Stimulated activated CD4-positive, alpha-beta T cell treated with anti-CD3 and anti-CD28 coated beads, TNF-alpha, amount 100 ng/mL, for 24 hours (primary cell): ENCODE measurements at places on chromosomes 11 and 22.

DNA sequence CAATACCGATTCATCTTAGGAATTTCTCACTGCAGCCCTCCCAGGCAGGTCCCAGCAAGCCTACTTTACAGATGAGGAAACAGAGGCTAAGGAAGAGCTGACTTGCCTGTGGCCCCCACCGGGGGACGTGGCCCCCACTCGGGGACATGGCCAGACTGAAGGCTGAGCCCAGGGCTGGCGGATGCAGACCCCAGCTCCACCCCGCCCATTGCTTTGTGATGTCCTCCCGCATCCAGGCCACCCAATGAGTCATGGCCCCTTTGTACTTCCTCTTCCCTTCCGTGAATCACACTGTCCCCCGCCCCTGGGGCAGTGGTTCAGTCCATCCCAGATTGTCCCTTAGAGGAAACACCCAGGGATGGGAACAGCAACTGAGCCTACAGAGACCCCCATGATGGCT is 116.0 kb upstream of the ANO1 start:
- no peak for DNase-seq

DNA sequence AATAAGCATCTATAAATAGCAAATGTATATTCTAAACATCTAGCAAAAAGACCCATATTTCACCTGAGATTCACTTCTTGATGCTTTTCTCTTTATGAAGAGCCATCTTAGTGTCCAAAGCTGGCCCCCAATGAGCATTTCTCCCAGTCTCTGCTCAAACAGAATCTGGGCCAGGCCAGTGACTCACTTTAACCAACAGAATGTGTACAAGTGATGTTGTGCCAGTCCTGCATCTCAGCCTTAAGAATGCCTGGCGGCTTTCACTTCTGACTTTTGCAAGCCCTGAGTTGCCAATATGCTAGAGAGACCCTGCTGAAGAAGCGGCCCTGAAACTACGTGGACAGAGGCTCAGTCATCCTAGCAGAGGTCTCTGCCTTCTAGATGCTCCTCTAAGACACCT is 6.9 kb upstream of the COPB1 start:
- no peak for DNase-seq

GRCh38 chr22:24051568-24051967 is 40.5 kb downstream of the CABIN1 start:
- DNase-seq = no peak

- no peak for DNase-seq
These were observed 9.3 kb upstream of the WBP2NL start for GRCh38 chr22:41989246-41989645.

- no peak for DNase-seq
These were observed 7.8 kb upstream of the GRAMD4 start for GRCh38 chr22:46612341-46612903.

DNA sequence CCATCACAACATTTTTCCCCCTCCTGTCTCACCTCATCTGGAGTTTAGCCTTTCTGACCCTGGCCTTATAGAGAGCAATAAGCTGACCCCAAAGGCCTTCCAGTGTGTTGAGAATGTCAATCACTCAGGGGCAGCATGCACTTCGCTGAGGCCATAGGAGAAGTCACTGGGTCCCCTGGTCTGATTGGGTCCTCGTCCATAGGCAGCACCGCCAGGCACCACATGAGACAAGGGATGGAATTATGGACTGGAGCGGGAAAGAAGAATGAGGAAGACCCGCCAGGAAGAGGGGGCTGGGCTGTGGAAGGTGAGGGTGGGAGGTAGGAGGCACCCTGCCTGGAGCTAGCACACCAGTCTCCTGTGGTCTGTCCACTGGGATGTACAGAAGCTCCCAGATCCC is 72.9 kb downstream of the DSCAML1 start:
- DNase-seq = no peak

DNA sequence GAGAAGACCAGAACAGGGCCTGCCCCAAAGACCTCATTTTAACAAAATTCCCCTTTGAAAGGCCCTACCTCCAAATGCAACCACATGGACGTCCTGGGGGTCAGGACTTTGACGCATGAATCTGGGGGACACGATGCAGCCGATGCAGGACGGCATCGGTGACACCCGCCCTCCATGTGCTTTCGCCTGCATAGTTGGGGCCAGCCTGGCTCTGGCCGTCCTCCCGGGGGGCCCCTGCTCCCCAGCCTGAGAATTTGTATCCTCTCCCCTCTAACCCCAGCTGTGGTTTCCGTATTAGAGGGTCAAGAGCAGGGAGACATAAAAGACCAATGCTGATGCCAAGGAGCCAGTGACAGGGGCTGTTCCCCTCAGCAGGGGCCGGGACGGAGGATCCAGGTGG is 18.4 kb upstream of the BRSK2 start:
- DNase-seq = no peak

DNA sequence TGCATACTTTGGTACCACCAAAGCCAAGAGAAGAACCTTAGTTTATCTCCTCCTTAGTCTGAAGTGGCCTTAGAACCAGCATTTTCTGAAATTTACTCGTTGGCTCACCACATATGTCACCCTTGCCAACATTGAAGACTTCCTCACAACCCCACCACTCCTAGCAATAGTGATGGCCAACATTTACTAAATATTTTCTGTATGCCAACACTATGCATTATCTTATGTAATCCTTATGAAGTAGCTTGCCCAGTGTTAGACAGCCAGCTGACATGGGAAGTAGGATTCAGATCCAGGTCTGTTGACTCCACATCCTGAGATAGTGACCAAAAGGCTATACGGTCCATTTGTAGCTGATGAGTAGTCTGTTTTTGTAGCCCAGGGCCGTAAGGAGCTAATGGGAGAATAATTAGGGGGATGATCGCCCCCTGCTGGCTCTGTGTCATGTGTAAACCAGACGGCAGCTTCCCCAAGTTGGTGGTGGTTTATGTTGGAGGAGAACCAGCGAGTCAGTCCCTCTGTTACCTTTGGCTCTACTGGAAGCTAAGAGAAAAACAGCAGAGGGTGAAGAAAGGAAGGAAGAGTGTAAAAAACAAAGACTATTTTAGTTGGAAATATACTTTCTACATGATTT is 120.5 kb upstream of the RASSF10 start:
- DNase-seq = peak; percentile 27

DNA sequence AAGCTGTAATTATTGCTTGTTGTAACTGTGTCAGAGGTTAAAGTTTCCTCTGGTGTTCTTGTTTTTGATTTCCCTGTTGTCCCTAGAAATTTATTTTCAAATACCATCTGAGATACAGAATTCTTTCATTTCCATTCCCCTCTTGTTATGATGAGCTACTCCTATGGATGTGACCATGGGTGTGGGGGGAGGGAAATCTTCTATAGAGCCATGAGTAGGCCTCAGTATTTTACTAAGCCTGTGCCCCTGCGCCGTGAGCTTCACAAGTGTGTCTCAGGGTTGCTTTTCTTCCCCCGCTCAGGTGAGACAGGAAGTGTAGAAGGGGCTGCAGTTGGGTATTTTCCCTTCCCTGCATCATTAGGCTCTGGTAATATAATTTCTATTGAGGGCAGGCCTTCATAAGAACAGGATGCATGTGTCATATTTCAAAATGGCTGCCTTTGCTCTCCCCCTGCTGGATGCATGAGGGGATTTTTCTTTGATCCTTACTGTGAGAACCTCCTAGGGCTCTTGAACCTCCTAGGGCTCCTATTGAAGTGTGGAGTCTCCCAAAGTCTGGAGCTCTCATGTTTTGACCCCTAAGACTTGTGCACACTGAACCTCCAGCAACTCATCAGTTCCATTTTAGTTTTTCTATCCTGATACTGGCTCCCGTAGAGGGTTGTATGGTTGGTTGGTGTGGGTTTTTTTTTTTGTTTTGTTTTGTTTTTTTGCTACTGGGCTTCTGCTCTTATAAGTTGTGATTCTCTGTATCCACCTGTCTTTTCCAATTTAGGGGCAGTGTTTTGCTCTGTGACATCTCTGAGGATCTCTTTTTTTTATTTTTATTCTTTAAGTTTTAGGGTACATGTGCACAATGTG is 658.2 kb downstream of the NTM start:
- no peak for DNase-seq

DNA sequence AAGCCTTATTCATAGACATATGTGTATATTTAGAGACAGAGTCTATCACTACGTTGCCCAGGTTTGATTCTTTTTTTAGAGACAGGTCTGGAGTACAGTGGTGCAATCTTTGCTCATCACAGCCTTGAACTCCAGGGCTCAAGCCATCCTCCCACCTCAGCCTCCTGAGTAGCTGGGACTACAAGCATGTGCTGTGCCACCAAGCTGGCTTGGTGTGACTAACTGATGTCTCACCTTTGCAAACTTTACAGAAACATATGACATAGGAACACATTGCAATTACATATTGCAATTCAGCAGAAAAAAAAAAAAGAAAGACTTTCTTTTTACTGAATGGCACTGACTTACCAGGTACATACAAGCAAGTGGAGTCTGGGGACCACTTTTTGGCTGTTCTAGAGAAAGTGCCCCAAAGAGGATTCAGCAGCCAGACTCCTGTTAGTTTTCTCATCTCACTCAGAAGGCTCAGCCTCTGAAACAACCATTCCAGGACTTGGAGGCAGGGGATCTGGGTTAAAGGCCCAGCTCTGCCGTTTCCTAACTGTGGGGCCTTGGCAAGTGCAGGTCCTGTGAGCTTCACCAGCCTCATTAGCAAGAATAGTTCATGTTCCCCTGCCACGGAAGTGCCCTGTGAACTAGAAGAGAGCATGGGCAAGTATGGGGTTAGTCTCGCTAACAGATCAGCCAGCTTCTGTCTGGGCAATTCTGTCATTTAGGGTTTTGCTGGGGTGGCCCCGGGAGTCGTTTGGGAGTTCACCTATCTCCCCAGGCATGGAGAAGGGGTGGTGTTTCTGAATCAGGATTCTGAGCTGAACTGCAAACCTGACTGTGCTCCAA is 11.3 kb upstream of the NFAM1 start:
- no peak for DNase-seq

GRCh38 chr11:12430954-12431595 is 53.7 kb downstream of the PARVA start:
- no peak for DNase-seq

GRCh38 chr22:40572976-40573375 is 63.5 kb downstream of the MRTFA start:
- no peak for DNase-seq

GRCh38 chr22:25137577-25138525 is 61.8 kb upstream of the CRYBB3 start:
- no peak for DNase-seq

GRCh38 chr11:95291946-95292345 is 60.9 kb upstream of the SESN3 start:
- no peak for DNase-seq

GRCh38 chr22:40690370-40690769 is 11.1 kb downstream of the MCHR1 start:
- DNase-seq = no peak

DNA sequence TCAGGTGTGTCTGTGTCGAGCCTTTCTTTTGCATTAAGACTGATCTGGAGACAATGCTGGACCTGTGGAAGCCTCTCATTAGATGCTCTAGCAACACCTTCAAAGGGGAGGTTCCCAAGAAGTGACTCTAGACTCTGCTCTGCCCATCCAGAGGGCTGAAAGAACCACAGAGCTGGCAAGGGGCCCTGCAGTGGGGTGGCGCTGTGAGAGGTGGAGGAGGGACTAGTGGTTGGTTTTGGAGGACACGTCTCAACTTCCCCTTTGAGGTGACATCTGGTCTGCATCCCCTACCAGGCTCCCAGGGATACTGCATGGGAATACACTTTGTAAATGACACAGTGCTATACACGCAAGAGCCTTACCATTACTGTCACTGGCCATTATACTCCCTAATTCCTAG is 34.2 kb upstream of the SYT13 start:
- no peak for DNase-seq

- no peak for DNase-seq
These were observed 272.3 kb upstream of the RAG2 start for GRCh38 chr11:36870361-36870760.

- no peak for DNase-seq
These were observed 96.0 kb downstream of the PARVA start for GRCh38 chr11:12473381-12473780.

DNA sequence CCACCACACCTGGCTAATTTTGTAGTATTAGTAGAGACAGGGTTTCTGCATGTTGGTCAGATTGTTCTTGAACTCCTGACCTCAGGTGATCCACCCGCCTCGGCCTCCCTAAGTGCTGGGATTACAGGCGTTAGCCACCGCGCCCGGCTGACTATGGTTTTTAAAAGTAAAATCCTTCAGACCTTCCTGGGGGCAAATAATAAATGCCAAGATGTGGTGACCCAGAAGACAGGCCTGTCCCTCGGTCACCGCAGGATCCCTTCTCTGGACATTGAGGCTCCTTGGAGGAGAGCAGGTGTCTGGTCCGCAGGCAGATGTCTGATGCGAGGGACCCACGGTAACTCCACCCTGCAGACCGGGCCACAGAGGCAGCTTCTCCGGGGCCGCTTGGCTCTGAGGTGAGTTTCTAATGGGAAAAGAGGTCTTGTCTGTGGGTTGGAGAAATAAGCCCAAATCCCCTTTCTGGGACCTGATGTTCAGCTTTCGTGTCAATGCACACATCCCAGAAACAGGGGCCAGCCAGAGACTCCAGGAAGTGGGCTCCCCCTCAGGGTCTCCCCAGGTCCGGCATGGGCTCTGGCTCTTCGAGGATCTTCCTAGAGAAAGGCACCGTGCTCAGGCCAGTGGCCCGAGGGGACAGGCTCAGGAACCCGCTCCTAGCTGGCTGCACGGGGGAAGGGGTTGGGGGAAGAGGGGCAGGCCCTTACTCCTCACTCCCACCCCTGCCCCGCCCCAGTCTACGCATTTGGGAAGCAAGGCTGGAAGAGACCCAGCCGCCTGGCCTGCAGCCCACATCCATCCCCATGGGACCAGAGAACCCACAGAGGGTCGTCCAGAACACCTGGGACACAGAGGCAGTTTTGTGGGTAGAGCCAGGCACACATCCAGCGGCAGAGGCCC is 100.6 kb downstream of the WNT7B start:
- no peak for DNase-seq

DNA sequence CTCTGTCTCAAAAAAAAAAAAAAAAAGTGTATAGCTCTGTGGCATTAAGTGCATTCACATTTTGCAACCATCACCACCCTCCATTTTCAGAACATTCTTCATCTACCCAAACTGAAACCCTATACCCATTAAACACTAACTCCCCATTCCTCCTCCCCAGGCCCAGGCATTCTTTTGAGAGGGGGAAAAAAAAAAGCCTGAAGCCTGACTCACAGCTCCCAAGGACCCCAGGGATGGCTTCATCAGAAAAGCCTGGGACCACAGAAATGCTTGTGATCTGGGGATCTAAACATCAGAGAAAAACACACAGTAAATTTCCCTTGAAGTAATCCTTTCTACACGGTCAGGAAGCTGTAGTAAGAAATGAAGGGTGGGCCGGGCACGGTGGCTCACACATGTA is 10.7 kb upstream of the GTSE1 start:
- no peak for DNase-seq

GRCh38 chr22:35914665-35915476 is 113.8 kb downstream of the RBFOX2 start:
- DNase-seq = no peak

- no peak for DNase-seq
These were observed 48.5 kb upstream of the SOX6 start for GRCh38 chr11:16404781-16405285.
